Stimulated activated CD4-positive, alpha-beta T cell treated with anti-CD3 and anti-CD28 coated beads, Interleukin-12 subunit alpha, Interleukin-12 subunit beta, amount 100 ng/mL, for 48 hours (primary cell): ENCODE measurements at places on chromosomes 6 and 20.

DNA sequence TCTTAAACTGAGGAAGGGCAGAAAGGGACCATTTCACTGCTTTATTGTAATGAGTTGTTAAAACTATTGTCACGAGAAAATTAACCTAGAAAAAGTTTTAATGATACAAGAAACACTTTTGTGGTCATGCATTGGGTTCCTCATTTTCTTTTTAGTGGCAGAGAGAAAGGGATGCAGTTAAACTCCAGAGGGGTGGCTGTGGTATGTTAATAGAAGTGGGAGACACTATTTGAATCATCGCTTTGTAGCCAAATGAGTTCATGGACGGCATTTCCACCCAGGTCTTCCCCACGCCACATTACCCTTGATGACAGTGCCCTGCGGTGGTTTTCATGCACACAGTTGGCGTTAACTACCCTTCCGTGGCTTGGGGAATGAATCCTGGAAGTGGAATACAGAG, 235.6 kb downstream of the PLCB1 start:
- DNase-seq: no peak

DNA sequence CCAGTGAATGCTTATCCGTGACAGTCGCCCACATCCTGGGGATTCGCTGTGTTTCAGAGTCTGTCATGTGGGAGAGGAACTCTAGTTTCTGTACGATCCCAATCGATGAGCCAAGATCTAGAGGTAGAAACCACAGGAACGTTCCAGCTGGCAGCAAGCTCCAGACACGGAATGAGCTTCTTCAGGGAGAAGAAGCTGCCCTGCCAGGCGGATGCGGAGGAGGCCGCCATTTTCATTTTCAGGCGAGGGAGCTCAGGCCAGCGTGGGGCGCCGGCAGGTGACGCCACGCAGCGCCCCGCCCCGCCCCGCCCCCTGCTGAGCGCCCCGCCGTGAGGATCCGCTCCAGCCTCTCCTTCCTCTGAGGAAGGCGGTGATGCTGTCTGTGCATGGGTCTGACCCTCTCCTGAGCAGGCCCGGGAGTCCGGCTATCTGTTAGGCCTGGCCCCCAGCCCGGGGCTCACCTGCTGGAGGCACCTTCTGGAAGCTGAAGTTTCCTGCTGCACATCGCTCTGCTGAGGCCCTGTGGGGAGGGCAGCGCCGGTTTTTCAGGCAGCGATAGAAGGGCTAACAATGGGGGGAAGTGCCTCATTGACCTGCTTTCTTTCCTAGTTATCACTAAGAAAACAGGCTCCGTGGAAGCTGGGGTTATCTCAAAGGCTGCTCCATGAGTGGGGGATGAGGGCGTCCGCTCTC, 147.5 kb downstream of the ERMARD start:
- DNase-seq: no peak

GRCh38 chr6:150899231-150899630, 33.7 kb downstream of the MTHFD1L start:
- no peak for DNase-seq

- DNase-seq: no peak
Observed at GRCh38 chr20:48034751-48035150, 249.5 kb upstream of the SULF2 start.

- DNase-seq: peak; percentile 25
Observed at GRCh38 chr6:98946879-98947410, 801 bp downstream of the FBXL4 start.

DNA sequence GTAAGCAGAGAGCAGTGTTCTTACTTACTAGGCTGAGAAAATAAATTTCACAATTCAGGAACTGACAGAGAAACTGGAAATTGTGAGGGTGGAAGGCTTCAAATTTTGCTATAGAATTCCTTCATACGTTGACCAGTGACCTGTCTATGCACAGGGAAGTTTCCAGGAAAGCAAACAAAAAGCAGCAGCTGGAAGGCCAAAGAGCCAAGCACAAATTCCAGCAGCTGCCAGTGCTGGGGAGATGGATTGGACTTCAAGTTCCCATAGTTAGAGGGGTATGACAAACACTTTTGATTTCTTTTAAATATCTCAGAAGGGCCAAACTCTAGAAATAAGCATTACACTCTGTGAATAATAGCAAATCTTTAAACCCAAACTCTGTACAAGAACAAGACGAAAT, 299.1 kb upstream of the KCNQ5 start:
- DNase-seq: no peak

DNA sequence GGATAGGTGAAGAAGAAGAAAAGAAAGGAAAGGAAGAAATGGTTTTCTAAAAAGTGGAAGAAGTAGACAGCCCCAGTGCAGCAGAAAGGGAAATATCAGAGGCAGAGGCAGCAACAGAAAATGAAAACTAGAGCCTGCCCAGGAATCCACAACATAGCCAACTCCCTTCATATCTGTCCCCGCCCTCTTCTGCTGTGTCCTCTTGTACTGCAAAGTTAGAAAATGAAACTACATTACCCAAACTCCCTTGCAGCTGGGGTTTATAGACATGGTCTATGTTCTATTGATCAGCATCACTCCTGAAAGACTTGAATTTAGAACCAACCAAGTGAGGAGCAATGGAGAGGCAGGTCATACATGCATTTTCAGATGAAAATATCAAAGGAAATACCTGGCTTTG, 200.5 kb upstream of the PHACTR1 start:
- no peak for DNase-seq

DNA sequence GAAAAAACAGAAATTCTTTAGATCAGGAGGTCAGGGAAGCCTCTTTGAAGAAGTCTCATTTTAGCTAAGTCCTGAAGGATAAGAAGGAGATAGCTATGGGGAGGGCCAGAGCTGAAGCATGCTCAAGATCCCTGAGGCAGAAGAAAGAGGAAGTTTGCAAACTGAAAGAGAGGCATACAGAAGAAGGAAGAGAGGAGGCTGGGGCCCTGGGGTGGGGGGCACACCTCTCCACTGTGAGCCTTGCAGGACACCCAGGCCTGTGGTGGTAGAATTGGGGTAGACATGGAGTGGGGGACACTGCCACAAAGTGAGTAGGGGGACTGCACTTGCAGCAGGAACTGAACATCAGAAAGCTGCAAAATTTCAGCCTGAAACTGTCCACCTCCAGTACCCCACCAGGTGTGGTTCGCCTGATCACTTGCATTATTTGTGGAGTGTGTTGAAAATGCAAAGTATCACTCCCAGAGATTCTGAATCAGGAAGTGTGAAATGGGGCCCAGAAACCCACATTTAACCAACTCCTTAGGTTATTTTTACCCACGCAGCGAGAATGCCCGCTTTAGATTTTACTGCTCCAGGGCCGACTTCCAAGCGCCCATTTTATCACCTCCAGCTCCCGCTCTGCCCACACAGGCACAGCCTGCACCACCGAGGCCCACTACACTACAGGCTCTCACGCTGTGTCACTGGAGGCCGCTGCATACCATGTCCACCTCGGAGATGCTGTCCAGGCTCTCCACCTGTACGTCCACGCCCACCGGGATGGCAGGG, 44.0 kb downstream of the GABRR2 start:
- no peak for DNase-seq

- peak; percentile 13 for DNase-seq
Observed at GRCh38 chr6:36546308-36546919, 865 bp downstream of the STK38 start.

GRCh38 chr20:41141153-41141815, 3.9 kb downstream of the PLCG1 start:
- DNase-seq: no peak

GRCh38 chr6:149888093-149888492, 9.8 kb downstream of the RAET1E start:
- no peak for DNase-seq

- no peak for DNase-seq
Observed at GRCh38 chr6:114007516-114007915, 36.6 kb upstream of the HDAC2 start.

- DNase-seq: no peak
Observed at GRCh38 chr6:34934516-34934915, 45.5 kb downstream of the ANKS1A start.

- DNase-seq: no peak
Observed at GRCh38 chr6:109009962-109010704, 84.5 kb downstream of the SESN1 start.

DNA sequence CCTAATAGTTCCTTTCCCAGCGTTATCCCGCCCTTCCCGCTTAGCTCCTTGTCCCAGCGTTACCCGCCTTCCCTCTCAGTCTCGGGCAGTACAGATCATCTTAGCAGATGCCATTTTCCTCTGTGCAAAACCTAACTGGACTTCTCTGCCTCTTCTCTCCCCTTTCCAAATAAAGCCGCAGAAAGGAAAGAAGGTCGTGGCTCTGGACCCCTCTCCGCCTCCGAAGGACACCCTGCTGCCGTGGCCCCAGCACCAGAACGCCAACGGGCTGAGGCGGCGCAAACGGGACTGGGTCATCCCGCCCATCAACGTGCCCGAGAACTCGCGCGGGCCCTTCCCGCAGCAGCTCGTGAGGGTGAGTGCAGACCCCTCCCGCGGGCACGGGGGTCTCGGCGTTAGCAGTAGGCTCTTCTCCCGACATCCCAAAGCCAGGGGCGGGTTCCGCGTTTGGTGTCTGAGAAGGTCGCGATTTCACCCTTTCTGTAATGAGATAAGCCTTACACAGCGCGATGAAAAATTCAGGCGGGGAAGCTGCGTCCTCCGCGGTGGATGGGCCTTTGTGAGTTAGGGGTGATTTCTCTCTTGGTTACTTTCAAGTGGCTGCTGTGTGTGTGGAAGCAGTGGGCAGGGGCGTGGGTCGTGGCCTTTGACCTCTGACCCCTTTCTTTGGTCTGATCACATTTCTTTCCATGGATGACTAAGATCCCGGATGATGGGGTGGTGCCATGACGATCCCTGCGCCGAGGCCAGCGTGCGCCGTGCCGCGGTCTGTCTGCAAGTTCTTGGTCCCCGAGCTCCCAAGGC, 292.7 kb downstream of the TAF4 start:
- no peak for DNase-seq

DNA sequence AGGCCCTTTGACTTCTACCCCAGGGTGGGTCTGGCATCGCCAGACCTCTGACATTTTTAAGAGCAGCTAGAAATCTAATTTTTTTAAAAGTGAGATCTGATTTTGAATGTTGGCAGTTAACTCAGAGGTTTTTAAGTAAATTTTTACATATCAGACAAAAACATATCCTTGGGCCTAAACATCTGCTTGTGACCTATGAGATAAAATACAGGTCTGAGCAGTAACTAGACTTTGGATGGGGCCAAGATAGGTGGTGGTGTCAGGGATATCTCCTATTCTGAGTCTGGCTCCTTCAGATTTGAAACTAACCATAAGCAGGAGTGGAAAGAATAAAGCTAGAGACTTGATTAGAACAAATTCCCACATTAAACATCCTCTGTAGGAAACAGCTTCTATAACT, 17.6 kb downstream of the RALY start:
- no peak for DNase-seq

DNA sequence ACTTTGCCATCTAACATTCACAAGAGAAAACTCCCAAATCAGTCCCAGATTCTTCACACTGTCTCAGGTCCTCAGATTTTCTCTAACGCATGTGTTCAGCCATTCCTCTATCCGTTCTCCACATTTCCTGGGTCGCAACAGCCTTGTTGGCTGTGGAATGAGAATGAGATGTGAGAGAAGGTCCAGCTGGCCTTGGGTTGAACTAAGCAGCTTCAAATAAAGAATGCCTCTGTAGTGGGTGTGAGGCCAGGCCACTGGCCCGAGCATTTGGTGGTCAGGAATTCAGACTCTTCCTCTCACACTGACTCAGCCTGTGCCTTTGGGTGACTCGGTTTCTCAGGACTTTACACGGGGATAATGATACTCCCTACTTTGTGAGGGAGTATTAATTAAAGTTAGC, 73.8 kb upstream of the CCN6 start:
- no peak for DNase-seq
